ENCODE measurements at places on chromosomes 6 and 20.

DNA sequence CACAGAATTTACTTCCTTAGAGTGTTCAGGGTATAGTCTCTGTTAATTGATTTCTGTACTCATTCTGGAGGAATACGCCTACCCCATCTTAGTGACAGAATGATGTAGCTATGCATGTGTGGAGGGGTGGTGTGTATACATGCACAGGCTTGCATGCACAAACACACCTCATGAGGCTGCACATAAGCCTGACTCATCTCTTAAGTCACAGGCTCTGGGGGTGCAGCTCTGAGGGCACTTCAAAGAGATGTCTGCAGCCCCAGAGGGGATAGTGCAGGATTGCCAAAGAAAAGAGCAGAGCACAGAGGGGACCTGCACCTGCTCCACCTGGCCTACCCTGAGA lies 24.6 kb downstream of the TBX18 start:
- DNase-seq = no peak

- no peak for DNase-seq
These were observed 77.5 kb downstream of the PSMG4 start for GRCh38 chr6:3336066-3336786.

DNA sequence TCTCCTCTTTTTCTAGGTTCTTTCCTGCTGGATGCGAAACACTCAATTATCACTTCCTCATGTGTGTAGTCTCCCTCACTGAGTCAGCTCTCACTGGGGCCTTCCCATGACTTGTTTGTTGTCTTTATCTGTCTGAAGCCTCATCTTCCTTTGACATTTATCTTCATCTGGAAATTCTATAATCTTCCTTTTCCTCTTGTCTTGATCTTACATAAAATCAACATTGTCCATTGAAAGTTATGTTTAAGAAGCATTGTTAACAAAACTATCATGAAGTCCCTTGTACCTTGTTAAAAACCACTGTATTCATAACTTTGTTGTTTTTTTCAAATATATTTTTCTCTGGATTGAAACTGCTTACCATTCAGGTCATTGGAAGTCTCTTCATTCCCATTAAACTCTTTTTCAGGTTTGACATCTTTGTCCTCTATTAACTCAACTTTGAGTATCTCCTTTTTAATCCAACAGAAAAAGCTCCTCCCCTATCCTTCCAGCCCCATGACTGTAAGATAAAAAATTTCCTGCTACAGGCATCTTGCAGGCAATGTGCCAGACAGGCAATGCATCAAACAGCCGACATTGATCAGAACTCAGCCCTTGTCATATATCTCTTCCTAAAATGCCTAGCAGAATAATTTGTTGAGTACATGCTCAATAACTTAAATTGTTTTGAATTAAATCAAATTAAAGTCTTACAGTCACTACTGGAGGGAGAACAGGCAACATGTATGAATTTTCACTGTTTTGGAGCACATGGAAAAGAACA lies 34.8 kb downstream of the MYLIP start:
- DNase-seq = no peak

DNA sequence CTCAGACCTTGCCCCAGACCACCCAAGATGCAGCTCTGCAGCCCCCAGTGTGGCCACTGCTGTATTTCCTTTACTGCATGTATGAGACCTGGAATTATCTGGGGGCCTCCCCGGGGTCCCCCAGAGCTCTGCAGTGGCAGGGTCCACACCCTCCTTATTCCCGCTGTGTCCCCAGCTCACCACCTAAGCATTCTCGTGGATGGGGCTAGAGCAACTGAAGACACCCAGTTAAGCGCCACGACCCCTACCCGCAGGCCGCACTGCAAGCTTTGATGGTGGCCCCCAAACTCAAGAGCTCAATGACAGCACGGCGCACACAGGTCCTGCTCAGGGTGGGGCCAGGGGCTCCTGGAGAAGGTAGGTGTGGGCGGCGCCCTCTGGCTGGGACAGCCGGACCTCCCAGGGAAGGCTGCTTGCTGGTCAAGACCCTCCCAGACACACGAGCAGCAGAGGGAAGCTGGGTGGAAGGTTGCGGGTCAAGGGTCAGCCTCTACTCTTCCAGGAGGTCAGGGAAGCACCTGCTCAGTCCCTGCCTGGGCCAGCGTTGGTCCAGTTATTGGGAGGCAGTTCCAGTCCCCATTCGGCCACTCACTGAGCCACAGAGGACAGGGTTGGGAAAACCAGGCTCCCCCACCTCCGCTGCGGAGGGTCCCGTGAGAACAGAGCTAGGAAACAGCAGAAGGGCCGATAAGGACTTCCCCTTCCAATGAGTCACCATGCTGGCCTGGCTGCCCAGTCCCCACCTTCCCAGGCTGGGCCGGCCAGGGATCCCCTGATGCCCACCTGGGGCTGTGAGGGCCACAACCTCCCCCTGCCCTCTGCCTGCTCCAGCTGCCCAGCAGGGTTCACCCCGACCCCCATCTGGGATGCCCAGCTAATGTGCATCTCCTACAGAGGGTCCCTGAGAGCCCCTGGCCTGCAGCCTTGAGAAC lies 2.9 kb downstream of the LAMA5 start:
- no peak for DNase-seq

DNA sequence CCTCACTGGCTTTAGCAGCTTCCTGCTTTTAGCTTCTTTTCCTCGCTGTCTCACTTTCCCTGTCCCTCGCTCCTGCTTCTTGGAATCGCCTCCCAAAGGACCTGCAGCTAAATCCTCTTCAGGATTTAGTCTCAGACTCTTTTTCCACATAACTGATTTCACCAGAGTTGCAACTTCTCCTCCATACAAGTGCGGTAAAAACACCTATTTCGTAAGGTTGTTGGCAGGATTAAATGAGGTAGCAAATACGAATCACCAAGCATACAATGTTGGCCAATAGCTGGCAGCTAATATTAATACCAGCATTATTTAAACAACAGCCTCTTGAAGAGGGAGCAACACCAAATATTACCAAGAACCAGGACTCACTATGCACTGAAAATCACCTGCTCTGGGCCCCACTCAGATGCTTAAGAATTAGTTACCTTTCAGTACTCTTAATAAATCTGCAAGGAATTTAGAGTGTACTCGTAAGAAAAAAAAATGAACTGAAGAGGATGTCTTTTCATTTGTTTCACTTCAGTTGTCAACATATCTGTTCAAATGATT lies 123.0 kb downstream of the DTNBP1 start:
- DNase-seq = no peak

GRCh38 chr6:137874204-137875057 lies 7.4 kb downstream of the TNFAIP3 start:
- DNase-seq = no peak

Data from sciatic nerve (tissue), 2 donors.